HuH-7 (cell line): ENCODE measurements at places on chromosomes 11 and 22.

- DNase-seq, result no peak
Observed at GRCh38 chr22:27598792-27599191, 202.8 kb downstream of the MN1 start.

GRCh38 chr11:121372671-121373429 is 79.3 kb upstream of the SORL1 start:
- DNase-seq, result no peak

GRCh38 chr11:115300660-115301428 is 203.4 kb downstream of the CADM1 start:
- no peak for DNase-seq

DNA sequence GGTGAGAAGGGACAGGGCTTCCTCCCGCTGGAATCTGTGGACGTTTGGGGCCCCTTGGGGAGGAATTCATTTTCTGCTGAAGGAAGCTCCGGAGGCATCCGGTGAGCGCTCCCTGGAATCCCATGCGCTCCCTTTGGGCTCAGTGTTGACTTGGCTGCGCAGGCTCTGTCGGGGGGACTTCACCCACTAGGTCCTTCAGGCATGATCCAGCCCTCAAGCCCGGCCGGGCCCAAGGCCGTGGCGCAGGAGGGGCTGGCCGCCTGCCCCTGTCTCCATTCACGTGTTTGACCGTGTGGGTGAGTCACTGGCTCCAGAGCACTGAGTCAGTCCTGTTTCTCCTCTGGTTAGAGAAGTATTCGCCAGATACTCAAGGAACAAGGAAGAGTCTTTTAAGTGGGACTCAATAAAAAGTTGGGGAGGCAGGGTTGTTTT is 1.4 kb downstream of the CTTN start:
- no peak for DNase-seq

GRCh38 chr11:59767225-59767611 is 12.0 kb downstream of the STX3 start:
- DNase-seq, result no peak

GRCh38 chr11:5343474-5344335 is at the start of gene OR51B5:
OR51B5 (minus strand) TSS chr11:5343524; CDS start chr11:5343524, 0 bp downstream.
- no peak for DNase-seq

- DNase-seq, result no peak
Observed at GRCh38 chr22:29070490-29070889, 2.3 kb upstream of the KREMEN1 start.

DNA sequence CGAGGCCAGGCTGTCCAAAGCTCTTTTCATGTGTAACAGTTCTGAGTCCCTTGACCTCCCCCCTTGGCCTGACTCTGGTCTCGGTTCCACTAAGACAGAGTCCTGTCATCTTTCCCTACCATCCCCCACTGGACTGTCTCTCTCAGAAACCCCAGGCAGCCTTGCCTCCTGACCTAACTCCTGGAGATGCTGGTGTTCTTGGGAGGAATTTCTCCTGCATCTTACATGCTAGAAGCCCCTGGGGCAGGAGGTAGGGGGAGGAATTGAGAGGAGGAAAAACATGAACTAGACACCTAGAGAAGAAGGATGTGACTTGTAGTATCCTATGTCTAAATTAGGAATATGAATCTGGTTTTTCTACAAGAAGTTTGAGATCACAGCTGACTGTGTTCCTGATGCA is 648 bp upstream of the IL18BP start:
- DNase-seq, result no peak

- DNase-seq, result no peak
Observed at GRCh38 chr11:18526130-18526520, 617 bp downstream of the TSG101 start.

DNA sequence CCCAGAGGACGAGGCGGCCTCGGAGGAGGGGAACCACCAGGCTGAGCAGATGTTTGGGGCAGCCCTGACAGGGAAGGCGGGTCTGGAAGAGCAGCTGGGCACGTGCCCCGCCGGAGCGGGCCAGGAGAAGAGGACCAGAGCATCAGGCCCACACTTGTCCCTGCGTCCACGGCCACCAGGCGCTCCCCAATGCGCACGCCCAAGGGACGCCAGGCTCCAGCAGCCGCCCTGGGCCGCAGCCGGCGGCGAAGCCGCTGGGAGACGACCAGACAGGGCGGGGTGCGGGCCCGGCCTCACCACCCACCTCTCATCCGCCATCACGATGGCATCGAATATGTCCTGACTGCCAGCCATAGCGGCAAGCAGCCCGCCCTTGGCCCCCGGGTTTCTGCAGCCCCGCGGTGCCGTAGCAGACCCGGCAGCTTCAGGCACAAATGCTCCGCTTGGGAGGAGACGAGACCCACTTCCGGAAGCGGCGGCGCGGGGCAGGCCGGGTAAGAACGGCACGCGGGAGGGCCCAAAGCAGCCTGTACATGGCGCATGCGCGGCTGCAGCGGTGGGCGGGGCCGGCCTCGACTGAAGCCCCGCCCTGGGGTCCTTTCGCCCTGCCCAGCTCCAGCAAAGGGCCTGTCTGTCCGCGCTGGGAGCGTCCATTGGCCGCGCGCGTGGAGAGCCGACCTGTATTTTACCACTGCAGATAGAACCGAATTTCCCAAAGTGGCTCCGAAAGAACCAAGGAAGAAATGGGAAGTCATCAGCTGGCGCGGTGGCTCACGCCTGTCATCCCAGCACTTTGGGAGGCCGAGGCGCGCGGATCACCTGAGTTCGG is at the start of gene LTO1:
Gene LTO1 (minus strand): TSS at position 468 of the 829 bp plus-strand sequence. CDS start 114 bp downstream, at position 354.
- DNase-seq, result peak; percentile 100
